ENCODE measurements at places on chromosomes 2 and 18.

- DNase-seq = no peak
These were observed 3.0 kb upstream of the MBD1 start for GRCh38 chr18:50284255-50284885.

- DNase-seq = no peak
These were observed 191.8 kb downstream of the LPIN1 start for GRCh38 chr2:11938196-11938595.

- DNase-seq = no peak
These were observed 241.1 kb downstream of the BCL2 start for GRCh38 chr18:63078471-63078870.

DNA sequence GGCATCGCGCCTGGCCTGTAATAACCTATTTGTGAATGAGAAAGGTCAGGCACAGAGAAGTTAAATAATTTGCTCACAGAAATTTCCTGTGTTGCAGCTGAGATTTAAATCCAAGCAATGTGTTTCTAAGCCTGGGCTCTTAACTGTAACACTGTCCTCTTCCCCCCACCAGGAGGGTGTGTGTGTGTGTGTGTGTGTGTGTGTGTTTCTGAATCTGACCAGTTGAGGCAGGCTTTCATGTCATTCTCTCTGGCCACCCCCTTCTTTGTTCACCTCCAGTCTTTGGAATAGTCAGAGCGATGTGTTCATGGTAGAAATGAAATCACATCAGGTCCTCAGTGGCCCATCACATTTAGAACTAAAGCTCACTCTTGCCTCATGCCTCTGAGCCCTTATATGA is 81.2 kb downstream of the NEDD4L start:
- peak; percentile 23 for DNase-seq

- no peak for DNase-seq
These were observed 222.4 kb downstream of the LOXHD1 start for GRCh38 chr18:46434629-46435028.

DNA sequence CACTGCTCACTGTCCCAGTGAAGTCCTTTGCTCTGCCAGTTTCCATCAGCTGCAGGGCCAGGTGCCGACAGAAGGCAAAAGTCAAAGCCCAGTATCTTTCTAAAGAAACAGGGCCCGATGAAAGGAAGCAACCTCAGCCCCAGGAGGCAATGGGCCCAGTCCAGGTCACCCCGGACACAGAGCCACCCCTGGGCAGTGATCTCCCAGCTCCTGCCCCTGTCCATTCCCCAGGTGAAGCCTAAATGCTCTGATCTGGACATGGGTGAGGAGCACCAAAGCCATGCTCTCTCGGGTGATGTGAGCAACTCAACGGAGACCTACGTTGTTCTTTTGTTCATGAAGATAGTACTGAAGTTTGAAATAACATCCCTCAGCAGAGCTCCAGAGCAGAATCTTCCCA is 61.6 kb downstream of the HDAC4 start:
- DNase-seq = no peak

DNA sequence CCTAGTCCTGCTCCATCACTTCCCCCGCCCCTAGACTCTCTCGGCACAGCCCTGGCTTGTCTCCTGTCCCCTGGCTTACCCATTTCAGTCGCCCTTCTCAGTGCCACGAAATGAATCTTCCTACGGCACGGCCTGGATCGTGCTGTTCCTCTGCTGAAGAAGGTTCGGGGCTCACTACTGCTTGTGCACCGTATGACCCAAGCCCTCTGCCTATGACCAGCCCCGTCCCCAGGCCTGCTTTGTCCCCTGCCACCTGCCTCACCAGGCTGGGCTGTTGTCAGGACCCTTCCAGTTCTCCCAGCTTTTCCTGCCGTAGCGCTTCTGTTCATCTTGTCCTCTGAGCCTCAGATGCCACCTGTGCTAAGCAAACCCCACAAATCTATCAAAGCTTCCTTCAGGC is 13.9 kb downstream of the CHMP1B start:
- no peak for DNase-seq

DNA sequence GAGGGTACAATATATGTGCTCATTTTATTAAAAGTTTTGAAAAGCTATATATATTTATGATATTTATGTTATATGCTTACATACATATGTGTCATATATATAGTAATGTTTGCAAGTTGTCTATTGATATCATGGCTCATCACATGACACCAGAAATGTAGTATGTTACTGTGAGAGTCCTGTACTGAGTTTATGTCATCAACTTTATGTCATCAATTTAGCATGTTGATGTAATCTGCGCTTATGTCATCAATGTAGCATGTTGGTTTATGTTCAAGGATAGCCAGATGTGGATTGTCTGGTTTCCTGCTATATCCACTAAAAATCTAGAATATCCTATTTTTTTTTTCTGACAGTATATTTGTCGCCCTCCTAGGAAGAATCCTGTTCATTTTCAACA is 77.4 kb downstream of the APLF start:
- no peak for DNase-seq

DNA sequence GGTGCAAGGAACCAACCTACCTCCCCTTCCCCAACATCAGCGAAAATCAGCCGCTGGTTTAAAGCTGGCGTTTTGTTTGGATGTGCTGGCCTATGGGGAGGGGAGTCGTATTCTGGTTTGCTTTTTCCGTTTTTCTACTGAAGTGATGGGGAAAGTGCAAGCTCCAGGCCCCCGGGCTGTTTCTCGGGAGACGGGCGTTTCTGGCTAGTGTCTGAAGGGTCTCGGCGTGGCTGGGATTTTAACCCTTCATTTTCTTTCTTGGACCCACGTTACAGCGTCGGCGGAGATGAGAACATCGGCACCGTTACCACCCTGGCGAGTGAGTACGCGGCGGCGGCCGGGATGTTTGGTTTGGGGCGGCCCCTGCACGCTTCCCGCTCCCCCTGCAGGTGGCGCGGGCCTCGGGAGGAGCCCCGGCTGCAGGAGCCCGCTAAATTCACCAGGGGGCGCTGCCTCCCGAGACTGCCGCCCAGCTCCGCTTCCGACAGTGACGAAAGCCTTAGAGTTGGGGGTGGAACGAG is 70.7 kb downstream of the PLB1 start:
- peak; percentile 79 for DNase-seq

GRCh38 chr2:218329826-218330593 is 26.6 kb upstream of the CATIP start:
- no peak for DNase-seq

DNA sequence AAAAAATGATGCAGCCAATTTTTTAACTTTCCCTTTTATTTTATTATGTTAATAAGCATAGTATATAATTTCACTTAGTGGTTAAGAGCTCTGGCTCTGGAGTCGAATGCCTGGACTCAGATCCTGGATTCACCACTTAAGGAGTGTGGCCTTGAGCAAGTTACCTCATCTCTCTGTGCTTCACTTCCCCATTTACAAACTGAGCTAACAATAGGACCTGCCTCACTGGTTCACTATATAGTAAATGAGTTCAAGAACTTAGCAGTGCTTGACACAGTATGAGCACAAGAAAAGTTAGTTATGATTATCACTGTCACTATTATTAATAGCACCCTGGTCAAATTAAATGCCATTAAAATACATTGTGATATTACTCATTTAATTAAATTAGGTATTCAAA is 30.6 kb downstream of the SCN3A start:
- no peak for DNase-seq

- peak; percentile 54 for DNase-seq
These were observed 28.5 kb downstream of the SLC20A1 start for GRCh38 chr2:112674229-112674628.

DNA sequence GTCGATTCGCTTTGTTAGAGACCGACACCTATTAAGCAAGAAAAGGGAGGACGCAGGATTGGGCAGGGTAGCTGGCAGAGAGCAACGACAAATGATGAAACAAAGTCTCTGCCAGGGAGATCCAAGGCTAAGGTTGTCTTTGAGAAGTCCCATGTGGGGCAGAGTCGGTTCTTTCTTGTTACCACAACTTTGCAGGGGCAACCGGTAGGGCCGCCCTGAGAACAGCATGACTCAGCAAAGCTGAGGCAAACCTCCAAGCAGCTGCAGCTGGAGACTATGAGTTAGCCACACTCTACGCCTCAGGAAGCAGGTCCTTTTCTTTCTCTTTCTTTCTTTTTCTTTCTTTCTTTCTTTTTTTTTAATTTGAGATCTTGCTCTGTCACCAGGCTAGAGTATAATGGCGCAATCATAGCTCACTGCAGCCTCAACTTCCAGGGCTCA is 452.3 kb upstream of the ID2 start:
- DNase-seq = peak; percentile 43

DNA sequence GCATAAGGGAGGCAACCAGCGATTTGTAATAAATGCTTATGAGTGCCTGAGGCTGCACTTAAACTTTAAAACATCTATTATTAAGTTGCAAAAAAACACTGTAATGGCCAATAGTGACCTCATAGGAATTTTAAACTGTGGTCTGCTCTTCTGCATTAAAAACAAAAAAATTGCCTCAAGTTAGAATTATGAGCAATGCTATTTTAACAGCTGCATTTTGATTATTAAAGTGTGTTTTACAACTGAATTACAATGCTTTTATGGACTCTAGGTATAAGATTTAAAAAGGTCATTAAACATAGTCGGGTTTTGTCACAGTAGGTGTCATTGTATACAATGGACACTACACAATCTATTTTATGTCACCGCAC is 528.7 kb upstream of the FANCL start:
- no peak for DNase-seq

- DNase-seq = no peak
These were observed 36.9 kb upstream of the TTR start for GRCh38 chr18:31554776-31555175.

DNA sequence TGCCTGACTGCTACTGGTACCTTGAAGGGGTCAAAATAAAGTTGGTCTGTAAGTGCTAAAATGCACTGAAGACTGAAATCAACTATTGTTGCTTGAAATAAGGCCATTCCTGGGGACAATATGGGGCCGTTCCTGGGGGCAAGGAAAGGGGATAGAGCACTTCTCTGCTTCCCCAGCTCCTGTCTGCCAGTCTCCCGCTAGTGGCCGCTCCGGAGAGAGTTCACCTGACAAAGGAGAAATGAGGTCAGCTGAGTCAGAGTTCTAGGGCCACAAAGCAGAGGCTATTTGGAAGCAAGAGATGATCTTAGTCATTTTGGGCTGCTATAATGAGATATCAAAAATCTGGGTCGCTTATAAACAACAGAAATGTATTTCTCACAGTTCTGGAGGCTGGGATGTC is 345.9 kb downstream of the TSN start:
- no peak for DNase-seq

DNA sequence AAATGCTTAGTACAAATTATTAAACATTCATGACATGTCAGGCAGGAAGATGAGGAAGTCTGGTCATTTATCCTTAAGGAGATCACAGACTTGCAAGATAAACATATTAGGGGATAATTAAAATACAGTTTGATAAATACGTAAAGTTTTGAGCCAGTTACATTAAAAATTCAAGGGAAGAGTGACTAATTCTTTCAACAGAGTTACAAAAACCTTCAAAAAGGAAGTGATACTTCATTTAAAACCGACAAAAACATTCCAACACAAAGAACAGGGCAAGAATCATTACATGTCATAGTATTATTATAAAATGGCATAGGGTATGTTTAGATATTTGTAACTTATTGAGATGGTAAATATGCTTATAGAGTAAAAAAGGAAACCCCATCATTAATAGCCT is 636.0 kb downstream of the NR4A2 start:
- DNase-seq = no peak

- DNase-seq = peak; percentile 81
These were observed 30.3 kb downstream of the MAIP1 start for GRCh38 chr2:199985625-199986207.

DNA sequence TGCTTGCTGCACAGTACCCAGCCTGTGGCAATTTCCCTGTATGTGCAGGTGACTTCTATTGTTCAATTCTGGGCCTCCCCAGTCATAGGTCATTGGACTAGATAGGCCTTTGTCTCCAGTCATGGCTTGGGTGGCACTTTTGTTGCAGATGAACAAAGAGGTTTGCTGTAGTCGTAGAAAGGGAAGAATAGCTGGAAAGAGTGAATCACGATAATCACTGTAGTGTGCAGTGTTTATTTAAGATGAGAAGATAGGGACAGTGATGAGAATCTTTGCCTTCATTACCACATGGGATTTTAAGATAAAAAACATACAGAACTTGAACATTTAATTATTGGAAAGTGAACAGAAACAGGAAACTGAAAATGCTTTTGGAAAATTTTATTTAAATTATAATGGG is 156.1 kb upstream of the CYRIA start:
- DNase-seq = no peak

- peak; percentile 32 for DNase-seq
These were observed 156.6 kb downstream of the DYSF start for GRCh38 chr2:71609958-71610357.

DNA sequence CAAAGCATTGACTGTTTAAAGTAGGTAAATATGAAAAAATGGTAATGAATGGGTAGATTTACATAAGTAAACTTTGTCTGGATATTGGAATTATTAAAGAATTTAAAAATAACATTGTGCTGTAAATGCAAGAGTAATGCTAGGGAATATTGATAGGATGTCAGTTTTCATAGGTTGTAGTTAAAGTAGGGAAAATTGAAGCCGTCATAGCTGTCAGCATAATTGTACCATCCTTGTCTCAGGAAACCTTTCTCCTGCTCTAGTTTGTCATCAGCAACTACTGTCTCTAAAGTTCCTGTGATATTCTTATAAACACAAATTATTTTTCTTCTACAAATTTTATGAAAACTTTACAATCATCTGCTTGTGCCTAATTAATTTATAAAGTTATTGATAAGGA is 10.1 kb upstream of the SPAG16 start:
- DNase-seq = no peak

- no peak for DNase-seq
These were observed 144.7 kb downstream of the SLC4A3 start for GRCh38 chr2:219772103-219772635.

GRCh38 chr2:194103941-194104659 is 1552.9 kb upstream of the SLC39A10 start:
- peak; percentile 18 for DNase-seq

DNA sequence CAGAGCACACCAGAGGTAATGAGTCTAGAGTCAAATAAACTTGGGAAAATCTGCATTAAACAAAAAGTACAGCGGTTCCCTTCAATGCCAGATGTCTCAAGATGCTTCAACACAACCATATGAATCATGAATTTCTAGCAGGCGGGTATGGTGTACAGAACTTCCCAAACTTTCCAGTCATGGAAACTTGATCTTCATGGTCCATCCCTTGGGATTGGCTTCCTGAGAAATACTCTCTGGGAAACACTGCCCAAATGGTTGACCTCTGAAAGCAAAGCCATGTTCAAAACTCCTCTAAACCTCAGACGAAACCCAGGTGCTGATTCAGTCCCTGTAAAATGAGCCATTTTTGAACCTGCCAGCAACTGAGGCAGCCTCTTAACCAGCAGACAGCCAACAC is 16.4 kb upstream of the TMEM247 start:
- DNase-seq = no peak

DNA sequence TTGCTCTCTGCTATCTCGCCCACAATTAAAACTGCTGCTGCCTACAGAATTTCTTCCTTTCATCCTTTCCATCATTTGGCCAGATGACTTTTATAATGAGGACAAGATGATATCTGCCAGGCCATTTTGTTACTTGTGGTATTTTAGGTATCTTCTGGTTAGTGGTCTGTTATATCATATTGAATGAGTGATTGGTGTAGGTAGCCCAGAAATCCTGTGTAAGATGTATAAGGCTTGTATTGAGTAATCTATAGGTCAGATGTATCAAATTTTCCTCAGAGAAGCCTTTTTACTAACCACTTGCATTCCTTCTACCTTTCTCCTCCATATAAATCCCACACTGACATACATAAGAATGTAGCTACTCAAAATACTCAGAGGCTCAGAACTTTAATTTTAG is 118.3 kb downstream of the UBR3 start:
- DNase-seq = no peak

GRCh38 chr18:67790527-67790926 is 274.0 kb upstream of the DSEL start:
- DNase-seq = no peak

GRCh38 chr2:138298900-138299299 is 202.7 kb upstream of the SPOPL start:
- DNase-seq = no peak

Data from iris pigment epithelial cell (primary cell).